ENCODE measurements at places on chromosomes 7 and 10. TPM values are rescaled to one million over a fixed set of nuclear protein-coding genes. Genes with fewer than 3 reads are reported as not detected.

DNA sequence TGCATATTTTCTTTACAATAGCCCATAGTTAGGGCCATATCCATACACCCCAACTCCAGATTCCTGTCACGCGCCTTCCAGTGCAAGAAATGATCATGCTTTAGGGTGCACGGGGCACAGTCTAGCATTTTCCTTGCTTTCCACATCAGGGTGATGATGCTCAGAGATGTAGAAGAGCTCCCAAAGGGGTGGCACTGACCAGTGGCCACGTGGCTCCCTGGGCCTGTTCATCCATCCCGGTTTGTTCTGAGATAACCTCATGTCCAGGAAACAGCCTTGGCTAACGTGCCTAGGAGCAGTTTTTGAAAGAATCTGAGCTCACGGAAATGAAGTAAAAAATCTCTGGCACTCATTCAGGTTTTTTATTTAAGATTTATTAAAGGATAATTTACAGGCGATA is 139.3 kb downstream of the GALNT17 start:
- DNase-seq = no peak

GRCh38 chr10:1667392-1667791 is 69.9 kb downstream of the ADARB2 start:
- DNase-seq = no peak

DNA sequence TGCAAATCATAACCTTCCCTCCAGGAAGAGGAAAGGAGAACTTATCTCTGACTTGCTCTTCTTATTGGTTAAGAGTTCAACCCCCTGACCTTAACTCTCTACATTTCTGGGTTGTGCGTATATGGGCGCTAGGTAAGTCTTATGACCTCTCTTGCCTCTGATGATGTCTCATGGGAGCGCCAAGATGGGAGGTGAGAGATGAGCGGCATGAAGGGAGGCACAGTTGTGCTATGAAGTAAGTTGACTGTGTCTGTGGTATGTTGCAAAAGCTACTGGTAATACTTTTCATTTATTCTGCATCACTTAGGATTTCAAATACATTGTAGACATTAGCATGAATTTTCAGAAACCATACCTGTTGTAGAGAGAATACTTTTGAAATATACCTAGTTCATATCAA is 59.0 kb downstream of the EXOC6 start:
- no peak for DNase-seq

EPHB6 gene
- 29.8 TPM for total RNA-seq
